ENCODE measurements at places on chromosomes 13 and 19.

- no peak for DNase-seq
Observed at GRCh38 chr19:2701361-2702169, 929 bp downstream of the GNG7 start.

GRCh38 chr13:24691381-24691780 lies 11.2 kb downstream of the ATP12A start:
- no peak for DNase-seq

DNA sequence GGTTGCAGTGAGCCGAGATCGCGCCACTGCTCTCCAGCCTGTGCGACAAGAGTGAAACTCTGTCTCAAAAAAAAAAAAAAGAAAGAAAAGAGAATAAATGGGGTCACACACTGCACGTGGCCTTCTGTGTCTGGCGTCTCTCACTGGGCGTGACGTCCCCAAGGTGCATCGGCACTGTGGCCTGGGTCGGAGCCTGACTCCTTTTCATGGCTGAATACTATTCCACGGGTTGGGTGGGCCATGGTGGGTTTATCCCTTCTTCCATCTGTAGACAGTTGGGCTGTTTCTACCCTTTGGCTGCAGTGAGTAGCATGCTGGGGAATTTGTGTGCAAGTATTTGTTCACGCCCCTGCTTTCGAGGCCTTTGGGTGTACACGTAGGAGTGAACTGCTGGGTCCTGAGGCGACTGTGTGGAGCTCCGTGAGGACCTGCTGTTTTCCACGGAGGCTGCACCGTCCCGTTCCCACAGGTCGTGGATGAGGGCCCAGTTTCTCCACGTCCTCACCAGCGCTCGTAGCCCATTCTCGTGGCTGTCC lies 8.3 kb upstream of the MISP start:
- DNase-seq, result no peak

- DNase-seq, result no peak
Observed at GRCh38 chr13:91184244-91184926, 163.1 kb upstream of the MIR17HG start.

- DNase-seq, result no peak
Observed at GRCh38 chr13:74305876-74306275, 171.7 kb upstream of the KLF12 start.

DNA sequence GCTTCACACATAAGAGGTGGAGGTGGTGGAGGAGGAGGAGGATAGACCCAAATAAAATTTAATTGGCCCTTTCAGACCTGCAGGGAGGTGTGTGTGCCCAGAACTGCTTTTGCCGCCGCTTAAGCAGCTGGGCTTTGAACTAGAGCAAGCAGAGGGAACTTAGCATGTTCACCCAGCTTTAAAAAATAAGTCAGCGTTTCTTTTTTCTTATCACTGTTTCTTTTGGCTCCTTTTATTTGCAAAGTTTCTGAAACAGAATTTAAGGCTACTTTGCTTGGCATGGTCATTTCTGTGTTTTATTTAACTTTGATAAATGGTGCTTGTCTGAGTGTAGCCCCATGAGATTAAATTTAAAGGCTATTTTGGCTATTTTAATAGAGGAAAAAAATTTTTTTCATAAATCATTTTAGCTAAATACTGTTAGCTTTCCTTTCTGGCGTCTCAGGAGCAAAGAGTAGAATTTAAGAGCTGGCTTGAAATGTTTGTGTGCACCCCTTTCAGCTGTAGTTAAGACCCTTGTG lies 43.3 kb upstream of the RNF113B start:
- DNase-seq, result no peak

- no peak for DNase-seq
Observed at GRCh38 chr19:39660661-39661060, 4.9 kb downstream of the LGALS16 start.

DNA sequence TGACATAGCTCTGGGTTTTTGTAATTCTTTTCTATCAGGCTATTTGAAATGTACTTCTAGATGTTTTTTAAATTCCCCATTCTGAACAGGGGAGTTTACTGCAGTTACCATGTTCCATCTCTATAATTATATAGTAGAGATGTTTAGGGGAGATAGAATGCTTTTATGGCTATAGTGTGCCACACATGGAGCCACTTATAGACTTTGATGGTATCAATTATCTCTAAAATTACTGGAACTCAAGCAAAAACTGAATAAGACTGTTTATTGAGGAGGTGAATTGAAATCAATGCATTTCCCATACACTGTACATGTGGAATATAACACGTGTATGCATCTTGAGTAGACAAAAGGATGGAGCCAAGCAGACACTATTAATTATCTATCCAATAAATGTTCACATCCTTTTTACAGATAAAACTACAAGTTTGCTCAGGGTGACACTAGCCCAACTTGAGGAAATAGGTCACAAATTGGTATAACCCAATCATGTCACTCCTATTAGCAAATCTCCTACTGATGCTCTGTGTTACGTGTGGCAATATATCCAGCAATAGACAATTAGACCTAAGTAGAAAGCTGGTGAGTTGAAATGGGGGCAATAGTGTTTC lies 1882.6 kb downstream of the PCDH9 start:
- DNase-seq, result no peak

DNA sequence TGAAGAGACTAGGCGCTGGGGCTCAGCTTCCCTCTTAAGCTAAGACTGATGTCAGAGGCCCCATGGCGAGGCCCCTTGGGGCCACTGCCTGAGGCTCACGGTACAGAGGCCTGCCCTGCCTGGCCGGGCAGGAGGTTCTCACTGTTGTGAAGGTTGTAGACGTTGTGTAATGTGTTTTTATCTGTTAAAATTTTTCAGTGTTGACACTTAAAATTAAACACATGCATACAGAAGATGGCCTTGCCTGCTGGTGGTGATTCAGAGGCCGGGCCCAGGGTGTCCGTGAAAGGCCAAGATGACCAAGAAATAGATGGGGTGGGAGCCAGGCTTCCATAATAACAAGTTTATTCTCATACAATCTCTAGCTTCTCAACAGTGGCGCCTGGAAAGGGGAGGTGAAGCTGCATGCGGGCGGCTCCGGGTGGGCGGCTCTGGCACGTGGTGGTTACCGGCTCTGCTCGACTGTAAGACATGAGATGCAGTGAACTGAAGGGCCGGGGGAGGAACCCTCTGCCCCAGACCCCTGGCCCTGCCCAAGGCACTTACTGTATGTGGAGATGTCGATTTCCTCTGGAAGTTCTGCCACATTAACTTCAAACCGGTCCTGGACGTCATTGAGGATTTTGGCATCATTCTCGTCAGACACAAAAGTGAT lies 10.5 kb downstream of the DDX39A start:
- no peak for DNase-seq

DNA sequence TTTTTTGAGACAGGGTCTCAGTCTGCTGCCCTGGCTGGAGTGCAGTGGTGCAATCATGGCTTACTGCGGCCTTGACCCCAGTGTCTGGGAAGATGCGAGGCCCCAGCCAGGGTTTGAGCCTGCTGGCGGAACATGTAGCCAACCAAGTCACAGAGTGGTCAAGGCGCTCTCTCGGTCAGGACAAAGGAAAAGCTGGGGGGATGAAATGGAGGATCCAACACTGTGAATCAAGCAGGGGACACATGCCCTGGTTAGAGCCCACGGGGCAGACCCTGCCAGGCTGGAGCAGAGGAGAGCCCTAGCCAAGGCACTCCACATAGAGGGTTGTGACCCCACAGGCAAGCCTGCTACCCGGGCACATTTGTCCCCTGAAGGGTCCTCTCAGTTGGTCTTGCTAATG lies 10.1 kb downstream of the TUBA3C start:
- no peak for DNase-seq

- DNase-seq, result no peak
Observed at GRCh38 chr19:42512743-42513304, 15.5 kb downstream of the CEACAM1 start.

DNA sequence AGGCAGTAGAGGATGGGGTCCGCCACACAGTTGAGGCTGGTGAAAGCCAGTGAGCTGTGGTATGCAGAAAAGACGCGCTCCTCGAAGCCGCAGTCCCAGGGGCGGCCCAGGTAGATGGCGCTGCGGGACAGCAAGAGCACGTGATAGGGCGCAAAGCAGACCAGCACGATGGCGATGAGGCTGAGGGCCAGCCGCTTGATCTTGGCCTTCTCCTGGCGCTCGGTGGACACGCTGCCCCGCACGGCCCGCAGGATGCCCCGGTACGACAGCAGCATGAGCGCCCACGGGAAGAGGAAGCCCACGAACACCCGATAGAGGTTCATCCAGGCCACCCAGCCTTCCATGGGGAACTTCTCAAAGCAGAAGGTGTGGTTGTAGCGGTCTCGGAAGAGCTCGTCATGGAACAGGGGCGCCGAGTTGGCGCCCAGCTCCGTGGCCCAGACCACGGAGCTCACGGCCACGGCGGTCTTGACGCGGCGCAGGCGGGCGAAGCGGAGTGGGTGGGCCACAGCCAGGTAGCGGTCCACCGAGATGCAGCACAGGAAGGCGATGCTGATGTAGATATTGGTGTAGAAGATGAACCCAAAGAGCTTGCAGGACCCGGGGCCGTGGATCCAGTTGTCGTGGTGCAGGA lies 6.5 kb upstream of the OPA3 start:
- no peak for DNase-seq

- DNase-seq, result peak; percentile 90
Observed at GRCh38 chr19:46495786-46496099, at the start of gene PNMA8B. TSS of gene PNMA8B (minus strand) at chr19:46495867. CDS start at chr19:46495465, 402 bp downstream.

- no peak for DNase-seq
Observed at GRCh38 chr13:114025714-114026431, 52.0 kb upstream of the C13orf46 start.

- no peak for DNase-seq
Observed at GRCh38 chr19:15892012-15892411, 5.9 kb downstream of the CYP4F2 start.

DNA sequence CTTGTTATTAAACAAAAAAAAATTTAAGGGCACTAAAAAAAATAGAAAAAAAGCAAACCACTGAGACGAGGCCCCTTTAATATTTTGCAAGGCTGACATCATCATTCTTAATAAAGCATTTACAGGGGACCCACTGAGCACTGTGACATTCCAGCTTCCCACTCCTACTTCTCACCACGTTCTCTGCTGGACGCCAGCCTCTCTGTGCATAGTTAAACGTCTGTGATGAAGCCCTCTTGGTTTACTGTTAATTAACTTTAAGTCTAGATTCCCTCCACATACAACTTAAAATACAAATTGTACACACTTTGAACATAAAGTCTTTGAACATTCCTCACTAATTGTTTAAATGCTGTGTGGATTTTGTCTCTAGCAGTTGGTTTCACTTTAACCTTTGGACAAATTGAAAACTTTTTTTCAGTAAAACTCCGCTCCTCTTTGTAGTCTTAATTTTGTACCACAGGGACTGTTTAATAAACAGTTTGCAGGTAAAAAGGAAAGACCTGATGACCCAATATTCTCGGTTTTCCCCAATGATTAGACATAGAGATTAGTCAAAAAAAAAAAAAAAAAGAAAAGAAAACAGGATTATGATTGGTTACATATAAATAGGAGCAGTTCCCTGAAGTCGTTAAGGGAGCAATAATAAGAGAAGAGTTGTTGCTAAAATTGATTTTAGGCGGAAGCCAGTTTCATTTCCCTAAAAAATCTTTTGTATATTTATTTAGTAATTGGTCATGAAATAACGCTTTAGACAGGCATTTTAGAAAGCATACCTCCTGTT lies 219.8 kb downstream of the MZT1 start:
- no peak for DNase-seq

- no peak for DNase-seq
Observed at GRCh38 chr19:45251452-45252354, 632 bp downstream of the MARK4 start.

DNA sequence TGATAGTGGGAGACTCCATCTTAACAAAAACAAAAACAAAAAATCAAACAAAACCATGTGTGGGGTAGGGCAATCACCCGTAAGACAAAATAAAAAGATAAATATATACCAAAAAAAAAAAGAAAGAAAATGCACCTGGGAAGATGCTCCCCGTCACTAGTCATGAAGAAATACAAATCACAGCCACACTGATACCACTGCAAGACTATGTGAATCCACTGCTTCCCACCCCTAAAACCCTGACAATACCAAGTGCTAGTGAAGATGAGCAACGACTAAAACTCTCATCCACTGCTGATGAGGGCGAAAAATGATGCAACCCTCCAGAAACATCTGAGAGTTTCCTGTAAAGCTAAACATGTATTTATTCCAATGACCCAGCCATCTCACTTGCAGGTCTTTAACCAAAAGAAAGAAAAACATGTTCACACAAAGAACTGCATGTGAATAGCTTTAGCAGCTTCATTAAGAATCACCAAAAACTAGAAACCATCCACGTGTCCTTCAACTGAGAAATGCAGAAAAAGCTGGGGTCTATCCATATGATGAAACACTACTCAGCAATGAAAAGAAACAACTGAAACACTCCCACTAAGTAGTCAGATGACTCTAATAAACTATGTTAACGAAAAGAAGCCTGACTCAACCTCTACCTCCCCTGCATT lies 31.7 kb downstream of the BRD4 start:
- no peak for DNase-seq

DNA sequence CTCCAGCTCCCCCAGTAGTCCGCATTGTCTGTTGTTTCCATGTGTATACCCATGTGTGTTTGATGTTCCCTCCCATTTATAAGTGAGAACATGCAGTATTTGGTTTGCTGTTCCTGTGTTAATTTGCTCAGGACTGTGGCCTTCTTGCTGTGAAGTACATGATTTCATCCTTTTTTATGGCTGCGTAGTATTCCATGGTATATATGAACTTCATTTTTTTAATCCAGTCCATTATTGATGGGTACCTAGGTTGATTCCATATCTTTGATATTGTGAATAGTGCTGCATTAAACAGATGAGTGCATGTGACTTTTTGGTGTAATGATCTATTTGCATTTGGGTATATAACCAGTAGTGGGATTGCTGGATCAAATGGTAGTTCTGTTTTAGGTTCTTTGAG lies 175.2 kb downstream of the PDS5B start:
- no peak for DNase-seq

DNA sequence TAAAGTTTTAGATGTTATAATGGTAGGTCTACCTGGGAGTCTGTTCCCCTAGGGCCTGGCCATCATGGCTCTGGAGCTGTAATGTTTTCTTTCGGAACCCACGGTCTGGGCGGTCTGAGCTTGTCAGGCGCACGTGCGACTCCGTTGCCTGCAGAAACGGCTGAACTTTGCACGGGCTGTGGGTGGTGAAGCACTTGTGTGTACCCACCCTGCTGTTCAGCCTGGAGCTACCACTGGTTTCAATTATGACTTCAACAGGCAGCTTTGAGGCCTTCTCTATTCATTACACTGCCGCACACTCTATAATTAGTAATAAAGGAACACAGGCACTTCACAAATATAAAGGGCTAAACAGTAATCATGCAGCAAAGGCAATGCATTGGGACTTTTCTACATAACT lies 6.0 kb downstream of the PCDH8 start:
- no peak for DNase-seq
